ENCODE measurements at places on chromosomes 3 and 15. TPM values are rescaled to one million over a fixed set of nuclear protein-coding genes. Genes with fewer than 3 reads are reported as not detected.

LINGO1 gene
- total RNA-seq, result not detected

STRA6 gene
- total RNA-seq, result not detected

GOLGA6B gene
- not detected for total RNA-seq

TMEM39A gene
- total RNA-seq, result 34.3 TPM

ADIPOQ gene
- total RNA-seq, result not detected

CAMK2N2 gene
- total RNA-seq, result 0.21 TPM

GP5 gene
- 0.31 TPM for total RNA-seq

A4GNT gene
- not detected for total RNA-seq

RGMA gene
- total RNA-seq, result 0.21 TPM

SKOR1 gene
- total RNA-seq, result 0.12 TPM

TGFBR2 gene
- 37.0 TPM for total RNA-seq

STAG1 gene
- total RNA-seq, result 32.3 TPM

CHRD gene
- 0.21 TPM for total RNA-seq

MITF gene
- not detected for total RNA-seq

- no peaks in the 10 kb centered on the region for H3K36me3 ChIP-seq
- H3K4me1 ChIP-seq, result no peaks in the 10 kb centered on the region
- H3K27me3 ChIP-seq, result no peaks in the 10 kb centered on the region
- H3K27ac ChIP-seq, result no peak overlapping the region
- DNase-seq, result no peak
- H3K4me3 ChIP-seq, result no peak overlapping the region
These were observed 309.8 kb downstream of the GBE1 start for GRCh38 chr3:81451611-81452010.

GRCh38 chr3:134892326-134892725, 97.3 kb downstream of the EPHB1 start:
- no peak overlapping the region for H3K27ac ChIP-seq
- no peaks in the 10 kb centered on the region for H3K4me1 ChIP-seq
- H3K27me3 ChIP-seq, result peaks cover 2% of the 10 kb centered on the region
- H3K36me3 ChIP-seq, result no peaks in the 10 kb centered on the region
- no peak for DNase-seq

DNA sequence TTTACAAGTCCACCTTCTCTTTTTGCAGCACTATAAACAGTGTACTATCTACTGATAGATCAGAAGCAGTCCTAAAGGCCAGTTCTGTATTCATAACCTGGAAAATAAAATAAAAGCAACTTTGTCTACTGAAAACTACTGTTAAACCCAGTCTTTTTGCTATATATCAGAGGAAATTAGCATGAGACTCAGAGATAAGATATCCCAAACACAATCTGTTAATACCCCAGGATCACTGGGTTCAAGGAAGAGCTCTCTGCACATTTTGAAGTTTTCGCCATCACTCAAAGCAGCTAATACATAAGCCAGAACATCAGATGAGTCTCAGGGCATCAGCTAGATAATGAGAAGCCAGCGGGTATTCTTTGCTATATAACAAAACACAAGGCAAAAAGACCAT, 21.8 kb downstream of the OSBPL10 start:
- peaks cover 9% of the 10 kb centered on the region for H3K27me3 ChIP-seq
- H3K27ac ChIP-seq, result no peak overlapping the region
- peaks cover 7% of the 10 kb centered on the region for H3K4me1 ChIP-seq
- peaks cover 2% of the 10 kb centered on the region for H3K36me3 ChIP-seq

DNA sequence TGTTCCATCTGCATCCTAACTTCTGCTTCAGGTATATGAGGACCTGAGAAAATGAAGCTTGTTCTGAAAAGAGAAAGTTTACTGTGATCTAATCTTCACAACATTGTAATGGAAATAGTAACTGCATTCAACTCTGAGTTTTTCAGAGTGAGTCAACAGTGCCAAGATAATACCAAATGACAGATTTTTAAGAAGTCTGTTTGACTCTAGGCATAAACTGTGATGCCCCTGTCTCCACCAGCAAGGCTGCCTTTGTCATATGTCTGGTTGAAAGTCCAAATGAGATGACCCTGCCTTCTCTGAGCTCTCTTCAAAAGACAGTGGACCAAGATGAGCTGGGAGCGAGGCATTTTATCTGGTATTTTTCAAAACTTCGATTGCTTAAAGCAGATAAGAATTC, 44.8 kb upstream of the B3GNT5 start:
- H3K4me1 ChIP-seq, result peaks cover 46% of the 10 kb centered on the region
- H3K4me3 ChIP-seq, result no peak overlapping the region
- H3K36me3 ChIP-seq, result peaks cover 38% of the 10 kb centered on the region
- DNase-seq, result peak; percentile 22

GRCh38 chr15:100572362-100572983, 29.5 kb downstream of the LINS1 start:
- peaks cover 54% of the 10 kb centered on the region for H3K36me3 ChIP-seq
- H3K27ac ChIP-seq, result peak overlapping the region; percentile 82
- peaks cover 54% of the 10 kb centered on the region for H3K4me1 ChIP-seq
- no peak for DNase-seq
- H3K4me3 ChIP-seq, result no peak overlapping the region
- no peaks in the 10 kb centered on the region for H3K27me3 ChIP-seq

DNA sequence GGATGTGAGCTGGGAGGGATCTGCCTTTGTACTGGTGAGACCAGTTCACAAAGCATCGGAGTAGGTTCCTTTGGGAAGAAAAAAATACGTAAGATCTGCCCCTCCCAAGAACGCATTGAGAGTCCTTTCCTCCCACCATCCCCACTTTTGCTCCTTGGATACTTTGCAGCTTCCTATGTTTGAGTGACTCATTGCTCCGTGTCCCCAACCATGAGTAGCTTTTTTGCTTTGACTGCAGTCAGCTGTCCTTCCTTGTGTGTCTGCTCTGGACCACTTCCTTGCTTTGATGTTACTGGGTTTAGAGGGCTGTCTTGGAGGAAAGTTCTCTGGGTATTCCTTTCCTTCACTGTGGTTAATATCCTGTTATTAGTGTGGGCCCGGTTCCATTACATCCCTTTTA, 43.2 kb upstream of the PTPN23 start:
- H3K27ac ChIP-seq, result no peak overlapping the region
- H3K4me3 ChIP-seq, result no peak overlapping the region
- DNase-seq, result no peak
- no peaks in the 10 kb centered on the region for H3K27me3 ChIP-seq
- peaks cover 28% of the 10 kb centered on the region for H3K36me3 ChIP-seq

DNA sequence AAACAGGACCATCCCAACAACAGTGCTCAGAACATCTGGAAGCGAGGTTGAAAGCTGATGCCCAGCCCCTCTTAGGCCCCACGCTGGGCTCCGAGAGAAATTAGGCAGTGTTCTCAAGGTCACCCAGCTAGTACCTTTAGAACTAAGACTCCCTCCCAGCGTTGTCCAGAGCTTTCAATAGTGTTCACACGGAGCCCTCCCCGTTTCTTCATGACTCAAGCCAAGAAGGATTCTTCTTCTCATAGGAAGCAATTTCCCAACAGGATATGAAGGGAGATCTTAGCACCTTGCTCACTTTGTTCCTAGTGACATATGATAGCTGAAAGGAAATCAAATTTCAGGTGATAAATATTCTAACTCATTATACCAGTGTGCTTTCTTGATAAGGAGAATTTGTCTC, 244.2 kb upstream of the ST8SIA2 start:
- H3K27me3 ChIP-seq, result no peaks in the 10 kb centered on the region
- DNase-seq, result no peak
- peaks cover 2% of the 10 kb centered on the region for H3K4me1 ChIP-seq
- no peak overlapping the region for H3K4me3 ChIP-seq
- H3K36me3 ChIP-seq, result peaks cover 21% of the 10 kb centered on the region

GRCh38 chr3:99659951-99660350, 21.6 kb downstream of the COL8A1 start:
- DNase-seq, result no peak
- H3K36me3 ChIP-seq, result no peaks in the 10 kb centered on the region
- no peaks in the 10 kb centered on the region for H3K4me1 ChIP-seq
- H3K4me3 ChIP-seq, result no peak overlapping the region

DNA sequence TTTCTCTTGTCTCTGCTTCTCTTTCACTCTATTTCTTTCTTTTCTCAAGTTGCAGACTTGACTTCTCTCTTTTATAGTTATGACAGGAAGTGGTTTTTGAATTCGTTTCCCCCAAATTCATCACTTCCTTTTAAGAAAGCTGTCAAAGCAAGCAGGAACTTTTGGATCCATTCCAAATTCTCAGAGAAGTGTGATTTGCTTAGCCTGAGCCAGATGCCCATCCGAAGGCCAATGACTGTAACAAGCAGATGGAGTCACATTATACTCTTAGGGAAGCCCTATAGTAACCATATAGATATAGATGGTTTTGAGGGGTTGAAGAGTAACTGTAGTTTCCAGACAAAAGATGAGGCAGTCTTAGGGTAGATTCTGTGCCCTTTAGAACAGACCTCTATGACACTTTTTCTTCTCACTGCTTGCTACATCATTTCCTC, 592.0 kb upstream of the KCNMB2 start:
- no peaks in the 10 kb centered on the region for H3K27me3 ChIP-seq
- H3K27ac ChIP-seq, result peak overlapping the region; percentile 67
- peak; percentile 13 for DNase-seq
- peaks cover 21% of the 10 kb centered on the region for H3K4me1 ChIP-seq
- peaks cover 4% of the 10 kb centered on the region for H3K36me3 ChIP-seq

GRCh38 chr3:64224826-64225610, at the start of gene PRICKLE2:
Gene PRICKLE2, minus strand, starts transcription at chr3:64225466. Its CDS starts 26,539 bp downstream, at chr3:64198927.
- H3K36me3 ChIP-seq, result no peaks in the 10 kb centered on the region
- DNase-seq, result no peak
- no peak within 1 kb of the TSS for H3K4me3 ChIP-seq
- no peak within 1 kb of the TSS for H3K27ac ChIP-seq
- no peaks in the 10 kb centered on the region for H3K4me1 ChIP-seq

DNA sequence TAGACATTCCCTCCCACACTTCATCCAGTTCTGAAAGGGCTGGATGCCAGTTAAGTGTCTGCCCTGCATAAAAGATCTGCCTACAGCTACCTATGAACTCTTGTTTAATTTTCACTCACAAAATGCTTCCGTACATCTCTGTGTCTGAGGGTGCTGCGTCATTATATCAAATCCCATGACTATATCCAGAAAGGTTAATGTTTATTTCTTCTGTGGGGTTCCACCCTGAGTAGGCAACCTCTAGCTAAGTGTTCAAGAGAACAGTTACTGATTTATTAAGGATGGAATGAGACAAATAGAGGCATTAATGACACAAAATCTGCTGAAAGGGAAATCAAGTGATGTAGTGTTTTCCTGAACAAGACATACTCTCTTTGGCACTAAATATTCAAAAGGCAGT, 220.2 kb downstream of the MTHFS start:
- DNase-seq, result no peak
- H3K27ac ChIP-seq, result no peak overlapping the region
- peaks cover 19% of the 10 kb centered on the region for H3K27me3 ChIP-seq
- H3K36me3 ChIP-seq, result no peaks in the 10 kb centered on the region

DNA sequence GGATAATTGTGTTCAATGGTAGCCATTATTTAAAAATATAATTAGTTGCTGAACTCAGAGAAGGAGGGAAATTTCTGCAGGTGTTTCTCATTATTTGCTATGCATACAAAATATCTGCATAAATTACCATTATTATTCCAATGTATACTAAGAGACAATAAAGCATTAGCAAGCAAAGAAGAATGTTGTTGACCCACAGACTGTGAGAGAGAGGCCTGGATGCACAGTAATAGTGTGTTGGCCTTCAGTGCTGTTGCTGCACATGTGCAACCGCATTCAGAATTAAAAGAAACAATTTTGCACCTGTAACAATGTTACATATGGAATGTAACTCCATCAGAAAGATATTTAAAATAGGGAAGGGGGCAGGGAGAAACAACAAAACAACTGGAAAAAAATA, 155.6 kb upstream of the KCNH8 start:
- H3K36me3 ChIP-seq, result no peaks in the 10 kb centered on the region
- H3K27me3 ChIP-seq, result peaks cover 19% of the 10 kb centered on the region
- no peak overlapping the region for H3K27ac ChIP-seq
- DNase-seq, result no peak

GRCh38 chr3:16211176-16211904, 36.9 kb downstream of the GALNT15 start:
- H3K27me3 ChIP-seq, result no peaks in the 10 kb centered on the region
- H3K36me3 ChIP-seq, result no peaks in the 10 kb centered on the region
- DNase-seq, result no peak
- H3K27ac ChIP-seq, result no peak overlapping the region

GRCh38 chr3:170413291-170413690, 5.4 kb upstream of the CLDN11 start:
- no peak overlapping the region for H3K27ac ChIP-seq
- peaks cover 14% of the 10 kb centered on the region for H3K27me3 ChIP-seq
- H3K36me3 ChIP-seq, result no peaks in the 10 kb centered on the region
- no peak for DNase-seq

- no peak for DNase-seq
- no peaks in the 10 kb centered on the region for H3K36me3 ChIP-seq
- H3K27ac ChIP-seq, result no peak overlapping the region
- peaks cover 4% of the 10 kb centered on the region for H3K27me3 ChIP-seq
These were observed 137.9 kb downstream of the PDCD6IP start for GRCh38 chr3:33936171-33936920.

DNA sequence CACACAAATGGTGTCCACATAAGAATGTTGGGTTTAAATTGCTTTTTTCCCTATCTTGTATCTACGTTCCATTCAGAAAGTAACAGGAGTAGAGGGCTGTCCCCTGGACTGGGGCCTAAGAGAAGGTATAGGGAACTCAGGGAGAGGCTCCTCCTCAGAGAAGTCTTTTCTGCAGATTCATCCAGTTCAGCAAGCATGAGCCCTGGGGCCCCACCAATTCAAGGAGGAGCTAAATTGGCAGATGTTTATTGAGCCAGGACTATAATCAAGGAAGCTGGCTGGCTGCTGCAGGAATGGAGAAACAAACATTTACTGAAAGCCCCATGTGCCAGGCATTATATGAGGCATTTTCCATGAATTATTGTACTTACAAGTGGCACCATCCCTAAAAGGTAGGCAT, 22.1 kb upstream of the LARS2 start:
- H3K4me3 ChIP-seq, result no peak overlapping the region
- H3K36me3 ChIP-seq, result no peaks in the 10 kb centered on the region
- H3K27me3 ChIP-seq, result peaks cover 8% of the 10 kb centered on the region

Data from activated CD4-positive, alpha-beta memory T cell treated with anti-CD3 and anti-CD28 coated beads for 36 hours (primary cell).